Activated CD8-positive, alpha-beta memory T cell treated with anti-CD3 and anti-CD28 coated beads for 1 hour (primary cell): ENCODE measurements at places on chromosomes 11 and 22.

DNA sequence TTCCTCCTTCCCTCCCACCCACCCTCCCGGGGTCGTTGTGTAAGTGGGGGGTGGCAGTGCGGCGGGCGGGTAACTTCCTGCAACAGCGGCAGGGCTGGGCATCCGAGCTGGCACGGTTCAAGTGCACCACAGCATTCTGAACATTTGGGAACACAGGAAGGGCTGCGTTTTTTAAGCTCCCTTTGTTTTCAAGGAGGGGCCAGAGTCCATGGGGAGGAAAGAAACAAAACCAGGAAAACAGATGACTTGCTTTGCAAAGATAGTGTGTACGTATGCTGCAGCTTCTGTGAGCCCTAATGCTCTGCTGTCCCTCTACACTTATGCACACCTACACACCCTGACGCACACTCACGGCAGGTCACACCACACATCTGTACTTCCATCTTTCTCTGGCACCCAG is 152.5 kb downstream of the FBXO7 start:
- no peak for DNase-seq

DNA sequence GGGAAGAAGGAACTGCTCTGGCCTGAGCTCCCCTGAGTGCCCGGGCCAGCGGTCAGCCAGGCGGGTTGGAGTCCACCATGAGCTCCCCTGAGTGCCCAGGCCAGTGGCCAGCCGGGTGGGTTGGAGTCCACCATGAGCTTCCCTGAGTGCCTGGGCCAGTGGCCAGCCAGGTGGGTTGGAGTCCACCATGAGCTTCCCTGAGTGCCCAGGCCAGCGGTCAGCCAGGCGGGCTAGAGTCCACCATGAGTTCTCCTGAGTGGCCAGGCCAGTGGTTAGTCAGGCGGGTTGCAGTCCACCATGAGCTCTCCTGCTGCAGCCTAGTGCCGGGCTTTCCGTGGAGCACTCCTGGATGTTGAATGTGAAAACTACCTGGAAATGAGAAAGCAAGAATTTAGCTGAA is 844.0 kb downstream of the TBC1D22A start:
- DNase-seq, result no peak

GRCh38 chr11:128644576-128644975 is 49.3 kb upstream of the FLI1 start:
- no peak for DNase-seq

- no peak for DNase-seq
These were observed 808 bp downstream of the SNAP29 start for GRCh38 chr22:20859615-20860014.

DNA sequence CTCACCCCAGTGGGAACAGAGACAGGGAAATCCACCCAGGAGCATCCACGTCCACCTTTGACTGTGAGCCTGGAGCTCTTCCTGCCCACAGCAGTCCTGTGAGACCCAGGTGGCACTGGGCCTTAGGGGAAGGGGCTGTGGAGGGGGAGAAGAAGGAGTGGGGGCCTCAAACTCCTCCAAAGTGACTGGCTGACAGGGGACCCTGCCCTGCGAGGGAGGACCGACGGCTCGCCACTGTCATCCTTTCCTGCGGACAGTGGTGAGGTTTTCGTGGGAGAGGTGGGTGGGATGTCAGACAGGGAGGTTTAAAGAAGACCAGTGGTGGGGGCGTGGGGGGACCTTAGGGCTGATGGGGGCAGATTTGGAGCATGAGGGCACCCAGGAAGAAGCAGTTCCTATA is 92.5 kb upstream of the LMO1 start:
- no peak for DNase-seq

DNA sequence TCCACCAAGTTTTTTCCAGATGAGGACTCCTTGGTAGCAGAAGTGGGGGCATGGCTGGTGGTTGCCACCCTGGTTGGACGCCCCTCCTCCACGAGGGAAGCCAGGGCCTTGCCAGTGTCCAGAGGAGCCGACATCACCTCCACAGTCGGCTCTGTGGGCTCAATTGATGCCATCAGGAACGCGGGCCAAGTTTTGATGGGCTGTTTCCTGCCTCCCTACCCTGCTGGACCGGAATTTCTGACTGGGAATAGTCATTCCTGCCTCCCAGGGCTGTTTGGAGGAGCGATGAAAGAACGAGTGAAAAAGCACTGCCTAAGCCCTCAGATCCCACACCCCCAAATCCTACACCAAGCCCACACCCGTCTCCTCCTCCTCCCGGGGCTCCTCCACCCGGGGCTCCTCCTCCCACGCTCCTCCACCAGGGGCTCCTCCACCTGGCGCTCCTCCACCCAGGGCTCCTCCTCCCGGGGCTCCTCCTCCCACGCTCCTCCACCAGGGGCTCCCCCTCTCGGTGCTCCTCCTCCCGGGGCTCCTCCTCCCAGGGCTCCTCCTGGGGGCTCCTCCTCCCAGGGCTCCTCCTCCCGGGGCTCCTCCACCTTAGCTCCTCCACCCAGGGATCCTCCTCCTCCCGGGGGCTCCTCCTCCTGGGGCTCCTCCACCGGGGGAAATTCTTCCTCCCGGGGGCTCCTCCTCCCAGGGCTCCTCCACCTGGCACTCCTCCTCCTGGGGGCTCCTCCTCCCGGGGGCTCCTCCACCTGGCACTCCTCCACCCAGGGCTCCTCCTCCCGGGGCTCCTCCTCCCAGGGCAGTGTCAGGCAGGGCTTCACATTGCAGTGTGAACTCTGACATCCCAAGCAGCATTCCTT is 10.0 kb upstream of the PRR5 start:
- DNase-seq, result no peak

DNA sequence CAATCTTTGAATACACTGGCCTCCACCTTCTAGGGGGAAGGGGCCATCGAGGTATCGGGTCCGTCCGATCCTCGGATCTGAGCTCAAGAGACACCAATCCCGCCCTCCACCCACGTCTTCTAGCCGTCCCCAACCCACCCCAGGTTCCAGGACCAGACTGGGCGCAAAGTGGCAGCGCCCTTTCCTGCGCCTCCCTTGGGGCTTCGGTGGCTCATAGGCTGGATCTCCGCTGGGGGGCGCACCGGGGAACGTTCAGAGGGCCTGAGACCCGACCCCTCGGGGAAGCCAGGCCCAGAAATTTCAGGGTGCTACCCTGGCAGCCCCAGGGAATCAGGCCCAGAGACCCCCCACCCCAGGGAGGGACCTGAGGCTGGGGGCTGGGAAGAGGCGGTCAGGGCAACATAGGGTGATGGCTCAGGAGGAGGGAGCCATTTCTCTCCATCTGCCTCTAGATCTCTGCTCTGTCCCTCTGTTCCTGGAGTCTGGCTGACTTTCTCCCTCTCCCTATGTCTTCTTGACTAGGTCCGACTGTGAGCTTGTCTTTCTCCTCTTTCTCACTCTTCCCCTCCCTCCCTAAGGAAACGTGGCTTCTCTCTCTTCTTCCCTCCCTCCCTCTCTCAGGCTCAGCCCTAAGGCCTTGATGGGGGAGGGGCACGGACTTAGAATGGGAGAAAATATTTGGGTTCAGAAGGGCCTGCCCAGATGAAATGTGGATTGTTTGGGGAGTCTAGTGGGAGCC is 1.1 kb downstream of the CREB3L1 start:
- DNase-seq, result no peak

DNA sequence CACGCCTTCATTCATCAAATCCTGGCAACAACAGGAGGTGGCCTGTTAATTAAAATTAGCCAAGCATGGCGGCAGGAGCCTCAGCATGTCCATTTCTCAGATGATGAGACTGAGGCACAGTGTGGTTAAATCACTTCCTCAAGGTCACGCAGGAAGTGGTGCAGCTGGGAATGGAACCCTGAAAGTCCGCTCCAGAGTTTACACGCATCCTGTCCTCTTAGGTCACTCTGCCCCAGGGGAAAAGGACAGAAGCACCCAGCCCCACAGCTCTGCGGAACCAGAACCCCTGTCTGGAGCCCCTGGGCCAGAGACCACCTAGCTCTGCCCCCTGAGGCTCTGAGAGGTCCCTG is 19.6 kb downstream of the RPL3 start:
- DNase-seq, result no peak

GRCh38 chr11:22343371-22344032 is 5.3 kb downstream of the SLC17A6 start:
- no peak for DNase-seq

DNA sequence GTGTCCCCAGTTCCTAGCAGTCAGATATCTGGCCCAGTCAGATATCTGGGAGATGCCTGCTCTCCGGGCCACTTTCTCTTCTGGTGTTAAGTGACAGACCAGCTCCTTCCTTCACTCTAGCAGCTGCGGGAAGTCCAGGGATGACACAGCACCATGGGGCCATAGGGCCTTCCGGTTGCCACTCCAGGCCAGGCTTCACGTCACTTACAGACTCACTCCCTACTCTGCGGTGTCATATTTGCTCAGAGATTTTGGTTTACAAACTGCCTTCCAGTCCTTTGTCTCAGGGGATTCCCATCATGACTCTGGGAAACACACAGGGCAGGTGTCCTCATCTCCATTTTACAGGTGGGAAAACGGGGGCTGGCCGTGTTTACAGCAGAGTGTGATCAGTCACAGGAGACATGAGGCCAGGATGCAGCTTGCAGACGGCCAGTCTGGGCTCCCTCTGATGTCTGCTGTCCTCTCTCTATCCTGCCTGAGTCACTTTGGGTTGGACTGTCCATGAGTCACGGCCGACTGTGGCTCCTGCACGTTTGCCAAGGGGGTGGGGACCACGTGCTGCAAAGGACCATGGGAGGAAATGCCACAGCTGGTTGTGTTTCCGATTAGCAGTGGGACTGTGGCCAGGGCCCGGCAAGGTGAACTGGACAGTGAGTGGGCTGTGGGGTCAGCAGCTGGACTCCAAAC is 8.2 kb upstream of the TBC1D22A start:
- DNase-seq, result no peak

- no peak for DNase-seq
These were observed 1.4 kb downstream of the TNKS1BP1 start for GRCh38 chr11:57323167-57323854.

GRCh38 chr11:45812581-45813548 is 7.9 kb downstream of the SLC35C1 start:
- no peak for DNase-seq

DNA sequence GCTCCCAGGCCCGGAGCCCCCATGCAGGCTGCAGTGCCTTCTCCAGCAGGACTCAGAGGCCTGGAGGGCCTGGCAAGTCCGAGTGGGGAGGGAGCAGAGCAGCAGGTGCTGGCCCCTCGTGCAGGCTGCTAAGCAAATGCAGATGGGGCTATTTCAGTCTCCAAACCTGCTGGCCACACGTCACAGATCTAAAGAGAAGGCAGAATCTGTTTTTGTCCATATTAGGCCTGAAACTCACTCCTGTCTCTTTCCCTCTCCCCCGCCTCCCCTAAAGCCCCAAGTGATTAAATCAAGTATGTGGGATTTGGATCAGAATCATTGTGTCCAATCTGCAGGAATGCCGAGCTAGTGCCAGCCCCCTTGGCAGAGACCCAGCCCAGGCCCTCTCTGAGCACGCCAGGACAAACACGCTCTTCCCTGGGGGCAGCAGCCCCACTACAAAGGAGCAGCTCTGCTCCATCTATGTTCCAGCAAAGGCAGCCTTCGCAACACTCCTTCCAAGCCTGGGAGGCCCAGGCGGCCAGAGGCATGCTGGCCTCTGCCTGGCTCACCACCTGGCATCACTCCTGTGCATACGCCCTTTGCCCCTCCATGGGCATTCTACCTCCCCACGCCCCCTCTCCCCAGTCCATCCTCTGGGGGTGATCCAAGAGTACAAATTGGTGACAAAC is 26.5 kb downstream of the RPL27A start:
- DNase-seq, result no peak

DNA sequence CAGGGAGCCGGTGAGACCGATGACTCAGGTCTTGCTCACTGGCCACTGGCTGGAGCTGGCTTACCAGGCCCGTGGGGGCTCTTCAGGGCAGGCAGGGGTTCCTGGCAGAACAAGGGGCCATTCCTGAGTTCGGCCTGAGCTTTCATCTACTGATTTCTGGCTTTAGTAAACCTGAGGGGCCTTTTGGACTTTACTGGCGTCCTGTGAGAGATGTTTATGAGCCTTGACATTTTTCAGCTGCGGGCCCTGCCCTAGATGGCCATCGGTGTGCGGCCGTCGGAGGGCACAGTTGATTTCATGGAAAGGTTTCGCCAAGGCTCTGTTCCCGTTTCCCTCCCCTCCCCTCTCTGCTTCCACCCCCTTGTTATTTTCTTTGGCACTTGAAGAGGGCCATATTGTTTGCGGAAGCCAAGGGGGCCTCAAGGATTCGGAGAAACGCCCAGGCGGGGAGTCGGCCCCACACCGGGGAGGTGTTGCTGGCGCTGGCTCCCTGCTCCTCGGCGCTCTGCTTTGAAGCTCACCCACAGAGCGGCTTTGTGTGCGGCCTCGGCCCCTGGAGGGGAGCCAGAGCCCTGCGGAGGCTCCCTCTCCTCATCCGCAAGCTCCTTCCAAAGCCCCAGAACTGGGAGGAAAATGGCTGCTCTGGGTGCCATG is 17.7 kb downstream of the ELF5 start:
- DNase-seq, result no peak

- no peak for DNase-seq
These were observed 20.8 kb downstream of the VPS37C start for GRCh38 chr11:61140416-61140815.

DNA sequence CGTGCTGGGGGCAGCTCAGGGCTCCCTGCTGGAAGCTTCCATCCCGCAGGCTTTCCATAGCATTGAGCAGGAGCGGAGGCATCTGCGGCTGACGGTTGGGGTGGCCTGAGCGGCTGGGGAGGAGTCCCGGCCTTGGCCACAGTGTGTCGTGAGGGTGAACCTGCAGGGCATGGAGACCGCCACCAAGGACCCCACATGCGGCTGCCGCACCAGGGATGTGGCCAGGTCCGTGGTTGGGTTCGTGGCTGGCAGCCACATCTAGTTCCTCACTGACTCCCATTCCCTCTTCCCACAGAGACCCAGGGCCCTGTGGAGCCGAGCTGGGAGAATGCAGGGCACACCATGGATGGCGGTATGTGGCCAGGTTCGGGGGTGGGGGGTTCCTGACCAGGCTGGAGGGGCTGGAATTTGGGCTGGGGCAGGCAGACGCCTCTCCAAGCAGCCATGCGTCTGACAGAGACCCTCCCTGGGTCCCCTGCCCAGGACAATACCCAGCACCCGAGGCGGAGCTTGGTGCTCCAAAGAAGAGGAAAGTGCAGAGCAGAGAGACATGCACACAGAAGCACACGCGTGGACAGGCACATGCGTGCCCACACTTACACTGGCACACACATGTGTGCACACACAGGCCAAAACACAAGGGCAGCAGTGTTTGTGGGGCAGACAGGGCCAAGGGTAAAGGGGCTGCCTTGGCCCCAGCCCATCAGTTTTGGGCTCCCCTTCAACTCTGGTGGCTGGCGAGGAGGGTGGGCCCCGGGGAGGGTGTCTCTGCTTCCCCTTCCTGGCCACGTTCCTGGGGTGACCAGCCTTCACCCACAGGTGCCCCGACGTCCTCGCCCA is 2.7 kb downstream of the MUC5B start:
- no peak for DNase-seq

- no peak for DNase-seq
These were observed 21.8 kb downstream of the NF2 start for GRCh38 chr22:29625090-29625825.
